Stimulated activated CD8-positive, alpha-beta memory T cell treated with anti-CD3 and anti-CD28 coated beads, Interleukin-15, amount 100 ng/mL, for 4 hours (primary cell): ENCODE measurements at places on chromosomes 5 and 9.

- DNase-seq: no peak
Observed at GRCh38 chr5:1016036-1016435, 7.4 kb downstream of the NKD2 start.

GRCh38 chr5:179800696-179801201, 5.9 kb downstream of the MGAT4B start:
- DNase-seq: no peak

- DNase-seq: no peak
Observed at GRCh38 chr9:134463280-134463679, 137.0 kb downstream of the RXRA start.

DNA sequence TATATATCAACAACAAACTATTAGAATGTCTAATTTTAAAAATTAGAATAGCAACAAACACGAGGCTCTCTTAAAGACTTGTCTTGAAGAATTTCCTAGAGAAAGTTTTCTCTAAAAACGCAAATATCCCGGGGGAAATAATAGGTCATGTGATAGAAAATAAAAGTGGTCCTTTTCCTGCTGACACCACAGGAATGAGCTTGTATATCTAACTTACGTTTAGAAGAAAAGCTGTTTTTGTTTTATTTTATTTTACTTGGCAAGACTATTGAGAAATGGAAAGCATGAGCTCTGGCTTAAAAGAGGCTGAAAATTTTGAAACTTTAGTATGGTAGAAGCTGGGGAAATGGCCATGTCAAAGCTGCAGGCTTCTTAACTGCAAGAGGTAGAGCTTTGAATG, 465.0 kb downstream of the AGTPBP1 start:
- no peak for DNase-seq

DNA sequence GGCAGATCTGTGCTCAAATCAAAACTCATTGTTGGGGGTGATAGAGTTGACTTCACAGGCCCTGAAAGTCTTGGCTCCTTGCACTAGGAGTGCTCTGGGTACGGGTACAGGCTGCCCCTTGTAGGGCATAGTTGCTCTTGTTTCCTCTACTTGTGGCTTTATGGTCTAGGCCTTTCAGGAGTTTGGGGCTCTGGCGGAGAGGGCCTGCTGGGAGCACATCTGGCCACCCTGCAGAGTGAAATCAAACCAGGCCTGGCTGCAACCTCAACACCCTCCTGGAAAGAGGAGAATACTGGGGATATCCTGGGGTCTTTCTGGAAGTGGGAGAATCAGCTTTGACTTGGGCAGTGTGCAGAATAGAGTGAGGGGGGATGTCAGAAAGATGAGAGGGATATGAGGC, 1.5 kb downstream of the TGFBI start:
- DNase-seq: no peak

DNA sequence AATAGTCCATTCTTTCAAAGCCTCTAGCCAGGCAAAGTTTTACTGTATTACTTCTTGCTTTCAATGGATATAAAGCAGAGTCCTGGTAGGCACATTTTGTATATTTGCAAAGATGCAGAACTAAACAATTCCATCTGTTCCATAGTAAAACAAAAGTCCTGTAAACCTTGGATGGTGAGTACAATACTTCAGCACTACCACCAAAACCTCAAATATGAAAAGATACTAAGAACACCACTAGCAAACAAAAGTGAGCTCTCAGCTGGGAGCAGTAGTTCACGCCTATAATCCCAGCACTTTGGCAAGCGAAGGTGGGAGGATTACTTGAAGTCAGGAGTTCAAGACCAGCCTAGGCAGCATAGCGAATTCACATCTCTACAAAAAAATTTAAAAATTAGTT, 195.0 kb downstream of the MSX2 start:
- DNase-seq: no peak
